ENCODE measurements at places on chromosomes 16 and 17.

- DNase-seq: no peak
These were observed 300.2 kb downstream of the MAP2K6 start for GRCh38 chr17:69714669-69715068.

- no peak for DNase-seq
These were observed 12.4 kb downstream of the NAT9 start for GRCh38 chr17:74763565-74764387.

DNA sequence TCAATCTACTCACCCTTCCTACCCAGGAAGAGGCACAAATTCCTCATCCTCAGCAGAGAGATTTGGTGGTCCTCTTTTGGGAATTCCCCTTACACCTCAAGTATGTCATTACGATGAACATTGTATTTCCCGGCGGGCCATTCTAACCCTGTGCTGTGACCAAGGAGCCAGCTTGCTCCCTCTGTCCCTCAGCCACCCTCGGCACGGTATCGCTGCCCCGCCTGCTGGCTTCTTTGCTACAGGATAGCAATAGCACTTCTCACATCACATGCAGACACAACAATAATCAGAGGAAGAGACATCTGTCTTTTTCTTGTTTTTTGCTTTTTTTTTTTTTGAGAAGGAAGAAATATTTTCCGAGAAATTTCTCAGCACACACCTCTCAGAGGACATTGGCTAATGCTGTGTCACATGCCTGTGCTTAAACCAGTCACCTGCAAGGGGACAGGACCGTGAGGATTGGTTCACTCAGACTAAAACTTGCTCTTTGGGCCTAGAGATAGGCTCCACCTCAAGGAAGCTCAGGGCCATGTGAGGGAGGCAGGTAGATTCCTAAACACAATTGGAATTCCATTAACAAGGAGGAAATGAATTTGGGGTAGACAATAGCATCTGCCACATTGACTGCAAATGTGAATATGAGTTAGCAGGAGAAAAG lies 41.2 kb downstream of the TMC5 start:
- no peak for DNase-seq

DNA sequence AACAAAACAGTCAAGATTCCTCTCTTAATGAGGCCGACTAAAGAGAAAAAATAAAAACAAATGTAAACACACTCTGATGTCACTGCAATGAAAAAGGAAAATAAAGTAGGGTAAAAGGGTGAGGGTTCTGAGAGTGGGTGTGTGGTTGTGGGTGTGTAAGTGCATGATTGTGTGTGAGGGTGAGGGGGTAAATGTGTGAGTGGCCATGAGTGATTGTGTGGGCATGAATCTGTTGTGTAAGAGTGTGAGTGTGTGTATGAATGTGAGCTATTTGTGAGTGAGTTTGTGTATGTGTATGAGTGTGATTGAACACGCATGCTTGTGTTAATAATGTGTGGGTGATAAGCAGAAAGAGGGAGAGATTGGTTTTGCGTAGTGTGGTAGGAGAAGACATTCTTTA lies 132.8 kb downstream of the CDH11 start:
- no peak for DNase-seq

GRCh38 chr16:67311607-67312488 lies 14.7 kb downstream of the KCTD19 start:
- no peak for DNase-seq

DNA sequence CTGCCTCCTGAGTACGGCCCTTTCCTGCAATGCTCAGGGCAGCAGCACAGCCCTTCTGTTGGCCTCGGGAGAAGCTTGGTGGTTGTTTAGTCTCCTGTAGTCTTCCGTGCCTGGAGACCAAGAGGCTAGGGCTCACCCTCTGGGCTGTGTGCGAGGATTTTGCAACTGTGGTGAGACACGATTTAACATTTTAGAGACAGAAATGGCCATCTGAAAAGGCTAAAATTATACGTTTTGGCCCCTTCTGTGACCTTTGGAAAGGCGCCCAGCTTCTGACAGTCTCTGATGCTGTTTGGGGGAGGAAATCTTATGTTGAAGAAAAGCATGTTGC lies 33.1 kb downstream of the FOXL1 start:
- no peak for DNase-seq

GRCh38 chr16:26744430-26744829 lies 322.3 kb upstream of the C16orf82 start:
- DNase-seq: no peak

GRCh38 chr16:72992142-72992601 lies 55.8 kb downstream of the ZFHX3 start:
- DNase-seq: no peak

GRCh38 chr17:39209317-39210092 lies 9.4 kb downstream of the RPL19 start:
- peak; percentile 65 for DNase-seq

- DNase-seq: no peak
These were observed 90.5 kb downstream of the C16orf78 start for GRCh38 chr16:49464093-49464492.

- no peak for DNase-seq
These were observed 225.8 kb upstream of the CIBAR2 start for GRCh38 chr16:85337910-85338637.

DNA sequence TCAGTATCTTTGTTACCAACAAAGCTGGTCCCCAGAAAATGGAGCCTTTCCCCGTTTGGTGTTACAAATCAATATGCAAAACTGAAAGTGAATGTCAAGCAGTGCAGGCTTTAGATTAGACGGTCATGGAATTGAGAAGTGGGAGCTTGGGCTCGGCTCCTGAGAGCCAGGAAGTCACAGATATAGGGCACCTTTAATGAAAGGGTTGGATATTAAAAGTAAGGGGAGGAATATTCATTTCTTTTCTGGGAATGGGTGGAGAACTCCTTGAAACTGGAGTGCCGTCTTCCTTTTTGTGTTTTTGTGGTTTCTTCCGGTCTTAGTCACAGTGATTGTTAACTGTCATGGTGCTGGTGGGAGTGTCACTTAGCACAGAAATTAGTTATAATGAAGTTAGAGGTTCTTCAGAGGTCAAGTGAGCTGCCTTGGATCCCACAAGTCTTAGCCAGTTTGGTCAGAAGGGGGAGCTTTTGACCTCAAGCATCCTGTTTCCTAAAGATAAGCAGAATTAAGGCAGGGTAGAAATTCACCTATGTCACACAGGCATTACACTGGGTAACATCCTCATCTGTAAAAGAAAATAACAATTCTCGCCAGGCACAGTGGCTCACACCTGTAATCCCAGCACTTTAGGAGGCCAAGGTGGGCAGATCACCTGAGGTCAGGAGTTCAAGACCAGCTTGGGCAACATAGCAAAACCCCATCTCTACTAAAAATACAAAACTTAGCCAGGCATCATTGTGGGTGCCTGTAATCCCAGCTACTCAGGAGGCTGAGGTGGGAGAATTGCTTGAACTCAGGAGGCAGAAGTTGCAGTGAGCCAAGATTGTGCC lies 9.6 kb upstream of the EIF1 start:
- DNase-seq: peak; percentile 65

- no peak for DNase-seq
These were observed 17.0 kb downstream of the BCL7C start for GRCh38 chr16:30876867-30877266.

DNA sequence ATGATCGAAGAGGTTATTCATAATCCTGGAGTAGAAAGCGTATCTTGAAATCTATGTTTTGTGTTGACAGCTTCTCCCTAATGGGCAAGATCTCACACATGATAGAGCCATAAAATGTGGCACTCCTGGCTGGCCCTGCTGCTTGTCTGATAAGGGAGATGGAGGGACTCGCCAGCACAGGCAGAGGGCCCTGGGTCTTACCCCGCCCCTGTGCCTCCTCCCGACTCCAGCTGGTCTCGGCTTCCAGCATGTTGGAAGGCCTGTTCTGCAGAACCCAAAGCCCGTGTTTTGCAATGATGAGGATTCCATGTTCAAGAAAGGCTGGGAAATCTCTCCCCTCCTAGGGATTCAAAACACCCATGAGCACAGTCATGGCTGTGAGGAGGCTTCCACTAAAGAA lies 106.7 kb upstream of the SDK2 start:
- no peak for DNase-seq

DNA sequence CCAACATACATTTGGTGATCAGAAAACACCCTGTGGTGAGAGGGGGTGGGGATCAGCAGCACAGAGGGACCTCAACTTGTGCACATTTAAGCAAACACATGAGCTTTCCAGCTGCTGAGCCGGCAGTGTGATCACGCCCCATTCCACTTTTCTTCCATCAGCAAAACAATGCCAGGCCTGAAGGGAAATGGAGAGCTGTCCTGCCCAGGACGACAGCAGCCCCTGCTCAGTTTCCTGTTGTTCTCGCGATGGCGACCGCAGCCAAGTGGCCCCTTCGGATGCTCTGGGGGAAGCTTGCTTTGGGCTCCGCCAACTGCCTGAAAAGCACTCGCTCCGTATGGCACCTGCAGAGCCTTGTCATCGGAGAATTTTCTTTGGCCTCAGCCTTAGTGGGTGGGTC lies 272.3 kb downstream of the FOXL1 start:
- DNase-seq: no peak

DNA sequence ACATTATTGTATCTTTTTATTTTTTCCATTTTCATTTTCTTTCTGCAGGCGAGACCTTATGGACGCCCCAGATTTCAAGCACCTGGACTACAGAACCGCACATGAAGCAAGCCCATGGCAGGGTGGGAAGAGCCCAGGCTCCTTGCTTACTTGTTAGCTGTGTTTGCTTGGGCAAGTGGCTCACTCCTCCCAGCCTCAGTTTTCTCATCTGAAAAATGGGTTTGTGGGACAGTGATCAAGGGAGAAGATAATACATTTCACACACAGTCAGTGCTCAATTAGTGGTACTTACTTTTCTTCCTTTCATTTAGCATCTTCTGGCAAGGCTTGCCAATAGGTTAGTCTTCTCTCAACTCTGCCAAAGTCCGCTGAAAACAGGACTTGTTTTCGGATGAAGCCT lies 117.5 kb downstream of the IRX3 start:
- no peak for DNase-seq

DNA sequence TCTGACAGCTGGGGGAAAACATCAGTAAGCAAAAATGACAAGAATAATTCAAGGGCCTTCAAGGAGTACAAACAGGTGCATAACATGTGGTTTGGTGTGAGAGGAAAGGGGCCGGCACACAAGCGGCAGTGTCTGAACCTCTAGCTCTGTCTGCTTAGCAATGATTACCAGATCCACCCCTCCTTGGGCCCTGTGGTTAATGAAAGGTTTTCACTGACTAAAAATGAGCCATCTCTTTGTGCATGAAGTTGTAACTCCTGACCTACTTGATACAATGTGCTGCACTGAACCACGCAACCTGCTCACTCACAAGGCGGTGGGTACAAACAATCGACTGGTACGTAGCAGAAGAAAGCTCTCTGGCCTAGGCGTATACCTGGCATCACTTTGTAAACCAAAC lies 15.1 kb downstream of the FAM117A start:
- DNase-seq: peak; percentile 67

DNA sequence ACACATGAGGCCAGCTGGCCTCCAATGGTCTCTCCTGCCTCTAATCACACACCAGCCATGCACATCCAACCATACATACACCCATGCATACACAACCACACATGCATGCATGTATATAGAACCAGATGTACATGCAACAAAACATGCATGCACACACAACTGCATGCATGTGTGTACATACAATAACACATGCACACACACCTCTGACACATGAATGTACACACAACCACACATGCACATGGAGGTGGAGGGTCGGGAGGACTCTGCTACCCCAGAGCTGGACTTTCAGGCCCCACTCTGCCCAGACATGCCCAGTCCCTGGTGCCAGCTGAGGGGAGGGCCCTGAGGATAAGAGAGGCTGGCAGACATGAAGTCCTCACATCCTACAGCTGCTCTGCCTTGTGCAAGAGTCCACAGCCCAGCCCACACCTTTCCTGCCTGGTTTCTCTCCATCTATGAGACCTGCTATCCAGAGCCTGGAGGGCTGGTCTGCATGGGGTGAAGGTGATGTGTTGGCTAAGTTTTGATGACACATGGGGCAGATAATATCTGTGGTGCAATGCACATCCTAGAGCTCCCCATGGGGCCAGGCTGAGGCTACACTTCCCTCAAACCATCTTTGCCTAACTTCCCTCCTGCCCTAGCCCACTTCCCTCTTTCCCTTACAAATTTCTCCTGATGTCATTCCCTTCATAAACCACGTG lies 50.9 kb upstream of the SDK2 start:
- no peak for DNase-seq

GRCh38 chr16:28610595-28611191 lies 849 bp upstream of the SULT1A1 start:
- no peak for DNase-seq

- no peak for DNase-seq
These were observed 83.2 kb downstream of the STH start for GRCh38 chr17:46082257-46082656.

DNA sequence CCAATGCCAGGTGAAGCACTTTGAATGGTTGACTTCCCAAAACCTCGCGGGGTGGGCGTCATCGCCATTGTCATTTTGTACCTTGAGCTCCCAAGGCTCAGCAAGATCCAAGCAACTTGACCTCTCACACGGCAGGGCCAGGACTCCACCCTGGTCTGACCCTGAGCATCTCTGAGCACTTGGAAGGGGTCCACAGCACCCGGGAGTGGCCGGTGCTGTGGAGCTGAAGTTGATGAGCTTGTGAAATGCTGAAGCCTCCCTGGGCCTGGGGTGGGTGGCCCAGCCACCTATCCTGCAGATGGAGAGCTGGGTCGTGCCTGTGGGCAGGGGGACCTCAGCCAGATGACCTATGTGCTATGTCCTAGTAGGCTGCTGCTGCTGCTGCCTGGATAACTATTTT lies 283.3 kb upstream of the FOXF1 start:
- DNase-seq: no peak

GRCh38 chr16:82395212-82395611 lies 225.2 kb upstream of the MPHOSPH6 start:
- DNase-seq: no peak

DNA sequence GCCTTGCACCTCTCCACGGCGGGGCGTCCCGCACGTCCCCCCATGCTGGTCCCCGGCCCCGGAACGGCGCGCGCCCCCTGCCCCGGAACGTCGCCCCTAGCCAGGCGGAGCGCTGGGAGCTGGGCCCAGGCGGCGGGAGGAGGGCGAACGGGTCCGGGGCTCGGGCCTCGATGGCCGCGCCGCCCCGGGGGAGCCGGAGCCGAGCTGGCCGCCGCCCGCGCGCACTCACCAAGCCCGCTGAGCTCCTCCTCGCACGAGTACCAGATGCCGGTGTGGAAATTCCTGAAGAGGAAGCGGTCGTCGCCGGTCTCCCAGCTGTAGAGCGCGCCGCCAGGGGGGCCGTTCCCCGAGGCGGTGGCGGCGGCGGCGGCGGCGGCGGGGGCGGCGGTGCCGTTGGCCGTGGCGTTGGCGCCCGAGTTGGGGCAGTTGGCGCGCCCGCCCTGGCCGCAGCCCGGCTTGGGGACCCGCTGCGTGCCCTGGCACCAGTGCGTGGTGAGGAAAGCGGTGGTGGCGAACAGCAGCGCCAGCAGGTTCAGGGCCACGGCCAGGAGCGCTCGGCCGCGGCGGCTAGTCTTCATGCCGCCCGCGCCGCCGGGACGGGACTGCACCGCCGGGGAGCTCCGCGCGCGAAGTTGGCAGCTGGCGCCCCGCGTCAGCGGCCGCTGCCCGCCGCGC lies 530 bp downstream of the GSG1L start:
- DNase-seq: no peak

- DNase-seq: no peak
These were observed 1.1 kb downstream of the ZFHX3 start for GRCh38 chr16:73046849-73047214.

Measured in B cell (primary cell).